ENCODE measurements at places on chromosomes 6 and 20. TPM values are rescaled to one million over a fixed set of nuclear protein-coding genes. Genes with fewer than 3 reads are reported as not detected.

GRCh38 chr6:139436957-139437348, 62.5 kb upstream of the CITED2 start:
- H3K27ac ChIP-seq, result no peak overlapping the region
- peaks cover under 1% of the 10 kb centered on the region for H3K4me1 ChIP-seq
- H3K4me3 ChIP-seq, result no peak overlapping the region

DNA sequence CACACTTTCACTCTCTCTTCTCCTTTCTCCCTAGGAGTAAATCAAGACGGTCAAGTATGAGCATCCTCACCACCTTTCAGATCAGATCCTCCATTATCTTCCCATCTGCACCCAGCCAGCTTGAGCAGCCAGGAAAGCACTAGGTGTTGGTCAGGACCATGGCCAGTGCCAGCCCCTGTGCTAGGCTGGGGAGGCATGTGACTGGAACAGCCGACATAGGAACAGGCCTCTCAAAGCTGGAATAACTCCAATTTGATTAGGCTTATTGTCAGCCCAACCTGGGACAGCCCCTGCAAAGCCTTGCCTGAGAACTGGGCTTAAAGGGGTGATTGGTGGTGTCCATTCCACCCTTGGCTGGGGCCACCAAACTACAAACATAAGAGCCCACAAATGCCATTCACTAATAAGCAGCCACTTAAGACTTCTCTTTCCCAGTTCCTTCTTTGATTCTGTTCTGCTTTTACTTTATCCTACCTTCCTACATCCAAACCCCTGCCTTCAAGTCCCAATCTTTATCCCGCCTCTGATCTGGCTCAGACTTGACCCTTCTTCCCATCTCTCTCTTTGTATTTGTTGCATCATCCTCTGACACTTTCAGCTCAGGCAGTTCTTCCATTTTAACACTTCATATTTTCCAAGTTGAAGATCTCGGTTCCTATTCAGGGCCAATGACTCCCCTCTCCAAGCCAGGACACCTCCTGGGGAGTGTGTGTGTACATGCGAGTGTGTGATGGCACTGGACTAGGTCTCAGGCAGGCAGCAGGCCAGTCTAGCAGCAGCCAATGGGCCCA, 4.5 kb upstream of the TREM2 start:
- H3K4me1 ChIP-seq, result no peaks in the 10 kb centered on the region
- peaks cover 17% of the 10 kb centered on the region for H3K27me3 ChIP-seq
- peaks cover 2% of the 10 kb centered on the region for H3K36me3 ChIP-seq
- no peak overlapping the region for H3K4me3 ChIP-seq
- DNase-seq, result no peak

GRCh38 chr20:62704341-62704948, 4.2 kb upstream of the NTSR1 start:
- DNase-seq, result no peak
- H3K36me3 ChIP-seq, result no peaks in the 10 kb centered on the region
- no peak overlapping the region for H3K27ac ChIP-seq
- peaks cover 8% of the 10 kb centered on the region for H3K4me1 ChIP-seq
- no peak overlapping the region for H3K4me3 ChIP-seq
- H3K27me3 ChIP-seq, result peaks cover 9% of the 10 kb centered on the region

- peaks cover 68% of the 10 kb centered on the region for H3K27me3 ChIP-seq
- H3K36me3 ChIP-seq, result peaks cover 2% of the 10 kb centered on the region
- peaks cover 23% of the 10 kb centered on the region for H3K4me1 ChIP-seq
- no peak for DNase-seq
- H3K4me3 ChIP-seq, result peak overlapping the region; percentile 87
Observed at GRCh38 chr6:6008648-6009421, 2.1 kb upstream of the NRN1 start.

DNA sequence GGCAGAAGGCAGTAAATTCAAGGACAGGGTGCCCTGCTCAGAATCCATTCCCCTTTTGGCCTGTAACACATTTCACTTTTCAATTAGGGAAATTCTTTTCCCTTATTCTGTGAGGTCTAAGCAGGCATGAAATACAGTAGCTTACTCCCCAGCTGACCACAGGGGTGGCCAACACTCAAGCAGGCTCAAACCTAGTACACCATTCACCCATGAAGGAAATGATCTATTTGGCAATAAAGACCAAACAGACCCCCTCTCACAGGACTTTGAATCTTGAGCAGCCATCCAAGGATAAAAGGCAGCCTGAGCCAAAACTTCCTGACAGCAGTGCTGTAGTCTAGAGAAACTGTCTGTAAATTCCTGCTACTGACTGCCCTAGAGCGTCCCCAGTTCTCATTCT, 17.7 kb downstream of the PDSS2 start:
- H3K4me1 ChIP-seq, result peaks cover 18% of the 10 kb centered on the region
- H3K27ac ChIP-seq, result no peak overlapping the region
- H3K36me3 ChIP-seq, result peaks cover 6% of the 10 kb centered on the region
- DNase-seq, result no peak

GRCh38 chr6:16129623-16130401, 926 bp downstream of the MYLIP start:
- peaks cover 8% of the 10 kb centered on the region for H3K27me3 ChIP-seq
- peak overlapping the region; percentile 93 for H3K27ac ChIP-seq
- H3K36me3 ChIP-seq, result peaks cover 5% of the 10 kb centered on the region
- H3K4me3 ChIP-seq, result peak overlapping the region; percentile 94
- peaks cover 23% of the 10 kb centered on the region for H3K4me1 ChIP-seq
- DNase-seq, result no peak

DNA sequence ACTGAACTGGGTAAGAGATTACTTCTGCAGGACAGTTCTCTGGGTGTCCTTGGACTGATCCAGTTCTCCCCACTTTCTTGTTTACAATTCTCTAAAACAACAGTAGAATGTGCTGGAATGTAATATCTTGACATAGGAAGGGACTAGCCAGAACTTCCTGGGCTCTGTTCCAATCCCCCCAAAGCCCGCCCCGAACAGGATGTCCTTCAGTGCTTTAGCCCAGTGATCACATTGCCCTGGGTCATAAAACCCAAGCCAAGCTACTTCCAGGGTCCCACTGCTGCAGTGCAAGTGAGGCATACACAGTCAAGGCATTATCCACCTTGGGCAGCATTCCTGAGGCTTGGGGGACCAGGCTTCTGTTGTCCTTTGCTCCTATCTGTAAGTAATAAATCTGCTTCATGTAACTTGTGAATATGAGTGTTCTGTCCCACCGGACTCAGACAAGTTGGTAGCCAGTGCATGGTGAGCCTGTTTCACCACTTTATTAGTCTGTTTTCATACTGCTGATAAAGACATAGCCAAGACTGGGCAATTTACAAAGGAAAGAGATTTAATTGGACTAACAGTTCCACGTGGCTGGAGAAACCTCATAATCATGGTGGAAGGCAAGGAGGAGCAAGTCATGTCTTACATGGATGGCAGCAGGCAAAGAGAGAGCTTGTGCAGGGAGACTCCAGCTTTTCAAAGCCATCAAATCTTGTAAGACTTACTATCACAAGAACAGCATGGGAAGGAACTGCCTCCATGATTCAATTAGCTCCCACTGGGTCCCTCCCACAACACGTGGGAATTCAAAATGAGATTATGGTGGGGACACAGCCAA, 23.5 kb downstream of the FITM2 start:
- peaks cover 5% of the 10 kb centered on the region for H3K4me1 ChIP-seq
- H3K36me3 ChIP-seq, result peaks cover 3% of the 10 kb centered on the region
- H3K27me3 ChIP-seq, result no peaks in the 10 kb centered on the region
- DNase-seq, result no peak

GRCh38 chr6:150761771-150762170, 103.7 kb upstream of the MTHFD1L start:
- no peak overlapping the region for H3K27ac ChIP-seq
- H3K4me3 ChIP-seq, result no peak overlapping the region
- peaks cover 2% of the 10 kb centered on the region for H3K4me1 ChIP-seq
- H3K27me3 ChIP-seq, result no peaks in the 10 kb centered on the region
- DNase-seq, result no peak

DNA sequence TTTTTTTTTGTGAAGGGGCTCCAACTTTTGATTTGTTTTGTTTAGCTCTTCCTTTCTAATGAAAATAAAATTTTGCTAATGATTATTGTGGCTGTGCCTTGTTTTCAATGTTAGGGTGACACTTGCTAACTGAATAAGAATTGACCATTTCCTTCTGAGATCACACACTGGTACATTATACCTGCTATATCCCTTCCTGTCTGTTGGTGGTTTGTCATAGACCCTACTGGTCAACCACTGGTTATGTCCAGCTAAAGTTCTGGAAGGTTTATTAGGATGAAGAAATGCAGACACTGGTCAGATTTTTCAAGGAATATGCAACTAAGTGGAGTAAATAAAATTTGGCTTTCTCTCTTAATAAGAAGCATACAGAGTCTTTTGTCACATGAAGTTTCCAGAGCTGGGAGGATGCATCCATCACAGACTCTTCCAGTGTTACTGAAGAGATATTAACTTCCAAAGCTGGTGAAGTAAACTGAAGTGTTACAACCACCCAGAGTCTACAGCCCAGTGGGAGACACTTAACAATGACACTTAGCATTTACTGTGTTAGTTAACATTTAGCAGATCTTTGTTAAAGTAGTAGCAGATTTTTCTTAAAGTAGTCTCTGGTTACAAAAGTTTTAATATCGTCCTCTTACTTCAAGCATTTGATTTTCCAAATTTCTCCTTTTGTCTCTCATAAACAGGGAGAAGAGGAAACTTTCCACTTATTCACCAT, 19.7 kb upstream of the CALHM5 start:
- no peak overlapping the region for H3K27ac ChIP-seq
- H3K27me3 ChIP-seq, result peaks cover 14% of the 10 kb centered on the region
- DNase-seq, result no peak

HLA-DMA gene
- total RNA-seq, result 23.4 TPM

BPIFB4 gene
- total RNA-seq, result not detected

Measured in T-helper 17 cell (primary cell).